ENCODE measurements at places on chromosomes 11 and 22. TPM values are rescaled to one million over a fixed set of nuclear protein-coding genes. Genes with fewer than 3 reads are reported as not detected.

PPFIBP2 gene
- total RNA-seq, result 49.5 TPM

CSF2RB gene
- 7.9 TPM for total RNA-seq

RFPL1 gene
- total RNA-seq, result not detected

TSGA10IP gene
- total RNA-seq, result not detected

OR2AG2 gene
- total RNA-seq, result 0.18 TPM

TMPRSS5 gene
- 1.5 TPM for total RNA-seq

ADAMTS15 gene
- 98.2 TPM for total RNA-seq

APOBEC3A gene
- total RNA-seq, result 2.5 TPM

PKNOX2 gene
- total RNA-seq, result 9.3 TPM
